ENCODE measurements at places on chromosomes 3 and 15.
A peak's percentile ranks its signal among the peaks of the same experiment; 100 is the strongest.

- peak; percentile 45 for DNase-seq
Measured at GRCh38 chr3:12984023-12984823, 89.0 kb downstream of the IQSEC1 start.

- DNase-seq: no peak
Measured at GRCh38 chr3:47291158-47291753, 8.5 kb downstream of the KLHL18 start.

DNA sequence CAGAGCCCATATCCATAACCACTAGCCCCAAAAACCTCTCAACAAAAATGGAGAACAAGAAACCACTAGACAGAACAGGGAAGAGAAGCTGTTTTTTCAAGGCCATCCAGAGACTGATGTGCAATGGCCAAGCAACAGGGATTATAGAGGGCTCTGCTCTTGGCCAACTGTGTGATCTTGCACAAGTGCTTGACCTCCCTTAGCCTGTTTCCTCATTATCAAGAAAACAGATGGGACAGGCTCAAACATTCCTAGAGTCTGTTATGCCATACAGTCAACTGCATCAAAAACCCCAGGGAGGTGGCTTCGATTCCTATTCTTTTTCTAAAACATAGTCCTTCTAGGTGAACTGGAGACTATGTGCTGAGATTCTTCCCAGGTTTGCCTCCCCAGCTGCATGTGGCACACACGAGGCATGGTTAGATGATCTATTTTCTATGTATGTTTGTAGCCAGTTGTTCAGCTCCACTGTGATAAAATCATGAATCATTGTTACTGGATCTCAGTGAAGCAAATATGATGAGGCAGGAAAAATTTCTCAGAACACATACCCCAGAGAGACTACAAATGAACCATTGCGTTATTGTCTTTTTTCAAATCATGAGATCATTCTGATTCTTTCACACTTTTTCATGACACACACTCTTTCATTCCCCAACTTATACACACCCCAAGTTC lies 132.9 kb upstream of the TGFBR2 start:
- no peak for DNase-seq

GRCh38 chr3:46393554-46394434 lies 13.1 kb downstream of the CCR5AS start:
- no peak for DNase-seq

DNA sequence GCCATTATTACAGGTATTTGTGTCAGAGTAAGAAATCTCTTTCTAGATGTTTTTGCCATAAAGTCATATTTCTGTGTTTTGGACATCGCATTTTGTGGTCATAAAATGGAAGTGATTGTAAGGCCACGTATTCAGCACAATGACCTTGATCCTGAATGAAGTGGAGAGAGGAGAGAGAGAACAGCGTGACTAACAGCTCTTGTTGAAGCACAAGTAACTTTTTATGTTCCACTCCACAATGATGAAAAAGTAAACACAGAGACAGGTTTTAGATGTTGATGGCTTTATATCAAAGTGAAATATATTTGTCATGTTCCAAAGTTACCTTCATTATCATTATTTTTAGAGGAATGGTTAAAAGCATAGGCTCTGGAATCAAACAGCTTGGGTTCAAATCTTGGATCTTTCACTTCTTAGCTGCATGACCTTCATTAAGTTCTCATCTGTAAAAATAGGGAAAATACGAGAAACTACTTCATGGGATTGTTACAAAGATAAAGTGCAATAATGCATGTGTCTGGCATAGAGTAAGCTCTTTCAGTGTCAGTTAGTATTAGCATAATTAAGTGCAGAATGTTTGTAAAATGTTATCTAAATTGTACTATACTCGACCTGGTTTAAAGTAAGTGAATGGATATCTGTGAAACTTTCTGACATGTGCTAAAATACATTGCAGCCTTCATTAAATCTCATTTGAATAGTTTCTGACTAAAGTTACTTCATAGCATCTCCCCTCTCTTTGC lies 341.5 kb upstream of the DNAJC19 start:
- DNase-seq: no peak

- DNase-seq: no peak
Measured at GRCh38 chr3:85007195-85008094, 48.7 kb downstream of the CADM2 start.

DNA sequence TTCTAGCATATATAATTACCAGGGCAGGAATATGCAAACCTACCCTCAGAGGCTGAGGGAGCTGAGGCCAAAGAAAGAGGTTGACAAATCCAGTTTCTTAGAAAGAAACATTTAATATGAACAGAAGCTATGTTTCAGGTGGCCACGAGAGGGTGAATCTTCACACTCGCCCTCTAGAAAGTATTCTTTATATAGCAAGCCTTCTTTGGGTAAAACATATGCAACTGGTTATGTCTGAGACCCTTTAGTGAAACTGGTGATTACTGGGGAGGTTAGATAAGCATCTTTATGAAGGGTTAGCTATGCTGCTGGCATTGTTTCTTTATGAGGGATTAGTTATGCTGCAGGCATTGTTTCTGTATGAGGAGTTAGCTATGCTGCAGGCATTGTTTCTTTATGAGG lies 50.7 kb upstream of the GOLGA6L2 start:
- peak; percentile 9 for DNase-seq

DNA sequence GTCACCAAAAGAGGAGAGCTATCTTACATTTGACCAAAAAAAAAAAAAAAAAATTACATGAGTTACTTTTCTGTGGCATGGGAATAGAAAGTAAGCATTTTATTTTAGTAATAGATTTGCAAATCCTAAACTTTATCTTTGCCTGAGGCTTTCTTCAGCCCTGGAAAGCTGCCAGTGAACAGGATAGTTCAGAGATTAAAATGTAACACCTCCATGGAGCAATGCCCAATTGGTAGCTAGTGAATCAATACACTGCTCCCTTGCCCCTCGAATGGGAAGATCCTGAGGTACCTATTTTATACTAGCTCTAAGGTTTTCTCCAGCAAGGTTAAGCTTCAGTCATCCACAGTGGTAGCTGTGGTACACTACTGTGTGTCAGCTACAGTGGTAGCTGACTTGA lies 867.1 kb downstream of the NAALADL2 start:
- no peak for DNase-seq

DNA sequence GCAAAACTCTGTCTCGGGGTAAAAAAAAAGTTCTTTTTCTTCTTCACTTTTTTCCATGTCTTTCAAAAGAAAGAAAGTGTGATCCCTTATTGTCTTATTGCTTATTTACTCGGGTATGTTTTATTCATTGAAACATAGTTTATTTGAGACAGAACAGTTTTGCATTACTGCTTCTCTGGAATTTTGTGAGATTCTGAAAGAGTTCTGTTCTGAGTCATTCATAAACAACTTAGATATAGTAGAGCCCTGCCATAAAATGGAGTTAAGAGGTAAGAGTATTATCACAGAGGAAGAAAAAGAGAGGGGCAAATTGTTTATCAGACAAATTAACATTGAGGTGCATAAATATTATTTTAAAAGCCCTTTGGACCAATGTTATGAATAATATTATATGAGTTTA lies 522.2 kb downstream of the ROBO2 start:
- no peak for DNase-seq

GRCh38 chr15:75125935-75126334 lies 75.7 kb upstream of the C15orf39 start:
- DNase-seq: no peak

DNA sequence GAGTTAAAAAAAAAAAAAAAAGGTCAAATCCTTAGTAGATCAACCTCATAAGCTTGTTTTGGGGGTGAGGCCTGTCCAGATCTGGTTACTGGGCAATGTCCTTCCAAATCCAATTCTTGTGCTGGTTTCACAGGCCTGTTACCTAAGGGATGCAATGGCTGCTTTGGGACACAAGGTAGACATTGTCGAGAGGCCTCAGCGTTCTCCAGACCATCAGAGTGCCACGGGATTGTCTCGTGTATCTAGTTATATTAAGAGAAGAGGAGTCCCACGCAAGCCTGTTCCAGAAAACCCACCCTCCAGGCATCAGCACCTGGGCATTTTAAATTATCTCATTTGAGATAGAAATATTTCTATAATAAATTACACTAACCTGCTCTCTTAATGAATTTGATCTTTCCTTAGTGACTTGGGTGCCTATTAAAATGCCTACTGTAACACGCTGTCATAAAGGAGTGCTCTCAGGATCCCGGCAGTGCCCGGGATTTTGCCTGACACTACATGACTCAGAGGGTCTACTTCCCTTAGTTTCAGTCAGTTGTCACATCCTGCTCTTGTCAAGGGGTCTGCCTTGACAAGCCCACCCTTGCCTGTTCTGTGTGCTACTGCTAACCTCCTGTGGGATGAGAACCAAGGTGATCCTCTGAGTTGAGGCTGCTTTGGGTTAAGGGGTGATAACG lies 116.0 kb downstream of the LIPC start:
- DNase-seq: peak; percentile 15

Data from Daoy (cell line).